ENCODE measurements at places on chromosomes 6 and 20.

GRCh38 chr6:137697267-137697938 lies 169.7 kb upstream of the TNFAIP3 start:
- no peak for DNase-seq

- DNase-seq: no peak
Observed at GRCh38 chr6:1689141-1689540, 79.4 kb downstream of the FOXC1 start.

GRCh38 chr6:83310046-83310445 lies 116.9 kb downstream of the RWDD2A start:
- DNase-seq: no peak

GRCh38 chr20:61935926-61936700 lies 129.6 kb downstream of the TAF4 start:
- DNase-seq: no peak

DNA sequence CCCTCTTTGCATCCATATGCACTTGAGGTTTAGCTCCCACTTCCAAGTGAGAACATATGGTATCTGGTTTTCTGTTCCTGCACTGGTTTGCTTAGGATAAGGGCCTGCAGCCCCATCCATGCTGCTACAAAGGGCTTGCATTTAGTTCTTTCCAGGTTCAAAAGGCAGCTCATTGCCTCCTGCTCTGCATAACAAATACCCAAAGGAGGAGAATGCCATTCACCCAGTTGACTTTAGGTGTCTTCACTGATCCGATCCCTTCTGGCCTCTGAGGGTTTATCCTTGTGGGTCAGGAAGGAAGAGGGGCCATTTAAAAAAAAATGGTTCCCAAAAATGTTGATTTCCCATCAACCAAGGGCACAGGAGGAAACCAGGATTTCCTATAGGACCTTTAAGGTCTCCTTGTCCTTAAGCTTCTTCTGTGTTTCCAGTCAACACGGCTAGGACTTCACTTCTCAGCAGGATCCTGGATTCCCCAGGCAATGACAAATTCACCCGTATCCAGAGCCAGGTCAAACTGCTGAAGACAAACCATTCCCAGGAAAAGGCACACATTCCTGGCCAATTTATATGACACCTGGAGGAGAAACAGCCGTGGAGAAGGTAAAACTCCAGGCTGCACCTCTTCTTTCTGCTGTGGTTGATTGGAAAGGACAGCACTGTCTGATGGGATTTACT lies 447.7 kb upstream of the CDH4 start:
- no peak for DNase-seq

- no peak for DNase-seq
Observed at GRCh38 chr6:133241086-133241900, at the start of gene EYA4. EYA4 (plus strand) TSS chr6:133241357; CDS start chr6:133274781, 33,424 bp downstream.

- DNase-seq: no peak
Observed at GRCh38 chr20:41086402-41087324, 50.7 kb upstream of the PLCG1 start.
